ENCODE measurements at places on chromosomes 4 and X.

DNA sequence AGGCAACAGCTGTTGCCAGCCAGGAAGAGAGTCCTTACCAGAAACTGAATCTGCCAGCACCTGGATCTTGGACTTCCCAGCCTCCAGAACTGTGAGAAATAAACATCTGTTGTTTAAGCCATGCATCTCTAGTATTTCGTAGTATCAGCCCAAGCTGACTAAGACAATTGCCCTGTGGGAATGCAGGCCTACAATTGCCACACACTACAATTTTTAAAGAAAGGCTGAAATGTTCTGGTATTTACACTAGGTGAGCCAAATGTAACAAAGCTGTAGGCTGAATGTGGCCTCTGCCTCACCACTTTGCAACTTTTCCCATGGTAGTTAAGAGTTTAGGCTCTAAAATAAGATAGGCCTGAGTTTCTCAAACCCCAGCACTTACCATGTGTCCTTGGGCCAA, 59.1 kb downstream of the SPATA18 start:
- DNase-seq: no peak

DNA sequence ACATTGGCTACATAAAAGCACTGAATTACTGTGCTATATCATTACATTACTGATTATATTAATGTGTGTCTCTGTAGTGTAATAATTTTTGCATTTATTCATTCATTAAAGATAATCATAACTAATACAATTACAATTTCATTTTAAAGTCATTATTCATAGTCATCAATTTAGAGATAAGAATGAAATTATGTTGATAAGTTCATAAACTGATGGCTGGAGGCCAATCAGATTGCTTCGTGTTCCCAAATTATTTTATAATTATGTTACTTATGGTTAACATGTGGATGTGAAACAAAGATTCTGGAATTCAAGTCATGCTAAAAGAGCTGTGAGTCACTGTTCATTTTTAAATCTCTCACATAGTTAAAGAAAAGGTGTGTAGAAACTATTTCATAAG, 223.4 kb upstream of the HAND2 start:
- DNase-seq: no peak

DNA sequence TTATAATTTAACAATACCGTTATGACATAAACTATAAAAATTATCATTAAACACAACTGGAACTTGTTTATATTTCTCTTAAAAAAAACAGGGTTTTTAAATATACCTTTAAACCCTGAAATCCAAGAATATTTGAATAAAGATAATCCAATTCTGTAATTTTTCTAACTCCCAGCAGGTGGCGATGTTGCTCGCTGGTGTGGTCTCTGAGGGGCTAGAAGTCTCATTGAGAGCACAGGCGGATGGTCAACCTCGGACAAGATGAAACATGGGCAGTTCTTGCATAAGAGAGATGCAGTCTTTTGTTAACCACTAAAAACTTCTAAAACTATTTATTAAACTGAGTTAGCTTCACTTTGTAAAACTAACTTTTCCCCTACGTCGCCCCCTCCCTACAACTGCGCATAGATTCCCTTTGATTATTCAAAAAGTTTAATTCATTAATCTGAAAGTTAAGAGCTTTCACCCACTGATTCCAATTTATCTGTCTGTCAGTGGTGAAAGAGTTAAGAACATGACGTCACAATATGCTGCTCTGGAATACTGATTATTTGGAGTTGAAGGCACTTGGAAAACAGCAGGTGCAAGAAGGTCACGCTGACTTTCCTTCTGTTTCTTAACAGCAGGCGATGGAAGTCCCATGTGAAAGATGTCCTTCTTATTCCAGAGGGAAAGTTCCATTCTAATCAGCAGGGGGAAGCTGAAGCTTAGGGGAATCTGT, 29.5 kb downstream of the DMP1 start:
- peak; percentile 73 for DNase-seq

DNA sequence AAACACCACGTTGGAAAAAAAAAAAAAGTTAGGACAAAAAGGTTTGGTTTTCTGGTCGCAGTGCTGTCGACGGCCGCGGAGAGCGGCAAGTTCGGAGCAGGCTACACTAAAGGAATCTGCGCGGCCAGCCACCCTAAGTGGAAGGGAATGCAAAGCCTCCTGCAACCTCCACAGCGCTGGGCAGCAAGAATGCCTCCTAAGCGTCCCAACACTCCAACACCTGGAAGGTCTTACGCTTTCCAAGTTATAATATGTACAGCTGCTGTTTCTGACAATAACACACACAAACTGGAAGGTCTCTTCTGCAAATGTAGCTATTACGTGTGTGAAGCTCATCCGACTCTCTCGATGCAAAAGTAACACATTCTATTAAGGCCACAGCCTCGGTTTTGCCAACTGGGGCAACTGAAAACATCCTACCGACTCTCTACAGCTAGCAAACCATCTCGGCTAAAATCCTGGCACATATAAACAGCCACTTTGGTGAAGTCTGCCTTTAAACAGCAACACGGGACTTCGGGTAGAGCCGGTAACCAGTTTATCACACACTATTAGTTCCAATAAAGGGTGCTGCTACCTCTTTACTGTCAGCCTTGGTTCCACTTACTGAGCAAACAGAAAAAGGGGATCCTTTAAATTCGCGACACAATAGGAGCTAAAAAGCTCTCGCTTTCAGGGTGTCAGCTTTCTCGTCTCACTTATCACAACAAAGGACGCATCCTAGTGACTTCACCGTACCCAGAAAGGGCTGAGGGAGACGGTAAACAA, 895 bp downstream of the SMIM14 start:
- DNase-seq: peak; percentile 82

DNA sequence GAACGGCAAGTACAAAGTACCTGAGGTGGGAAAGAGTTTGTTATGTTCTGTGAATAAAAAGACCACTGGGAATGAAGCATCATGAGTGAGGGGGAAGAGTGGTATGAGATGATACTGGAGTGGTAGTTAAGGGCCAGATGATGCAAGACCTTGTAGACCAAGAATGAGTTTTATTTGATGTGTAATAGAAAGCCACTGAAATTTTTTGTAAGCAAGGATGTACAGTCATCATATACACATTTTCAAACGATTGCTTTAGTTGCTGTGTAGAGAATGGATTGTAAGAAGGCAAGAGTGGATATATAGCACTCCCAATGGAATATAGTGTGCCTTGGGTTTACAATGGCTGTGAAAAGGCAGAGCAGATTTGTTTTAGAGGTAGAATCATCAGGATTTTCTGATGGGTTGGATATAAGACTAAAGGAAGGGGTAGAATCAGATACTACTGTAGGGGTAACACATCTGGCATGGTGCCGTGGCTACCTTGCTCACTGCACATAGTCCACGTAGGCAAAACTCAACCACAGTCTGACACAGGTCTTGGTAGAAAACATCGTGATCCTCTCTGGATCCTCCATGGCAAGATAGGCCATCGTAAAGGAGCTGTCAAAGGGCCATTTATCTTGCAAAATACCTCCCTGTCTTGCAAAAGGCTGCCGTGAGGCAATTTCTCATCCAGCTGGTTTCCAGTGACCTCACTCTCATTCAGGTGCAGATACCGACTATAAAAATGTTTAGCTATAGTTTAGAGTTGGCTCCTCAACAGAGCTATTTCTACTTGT, 14.9 kb downstream of the TIFA start:
- DNase-seq: no peak

GRCh38 chr4:147407261-147408045, 73.4 kb upstream of the EDNRA start:
- DNase-seq: no peak

- DNase-seq: no peak
Measured at GRCh38 chr4:4820261-4820660, 39.2 kb upstream of the MSX1 start.

DNA sequence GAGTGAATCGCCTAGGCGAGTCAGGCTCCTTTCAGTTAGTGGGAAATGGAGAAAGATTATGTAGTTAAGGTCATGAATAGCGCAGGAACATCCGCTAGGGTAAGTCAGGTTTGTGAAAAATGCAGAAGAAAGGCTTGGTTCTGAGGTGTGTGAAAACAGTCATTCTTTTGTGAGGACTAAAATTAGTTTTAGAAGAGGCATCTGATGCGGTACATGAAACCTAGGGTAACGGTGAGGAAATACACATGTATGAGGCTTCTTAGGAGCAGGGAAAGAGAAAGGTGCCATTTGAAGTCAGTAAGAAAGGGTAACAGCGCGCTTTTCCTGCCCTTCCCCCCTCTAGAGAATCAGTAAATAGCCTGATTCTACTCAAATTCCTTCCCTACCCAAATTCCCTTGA, 570 bp upstream of the RNF128 start:
- peak; percentile 58 for DNase-seq

- no peak for DNase-seq
Measured at GRCh38 chr4:16055471-16055870, 28.4 kb downstream of the PROM1 start.
